ENCODE measurements at places on chromosomes 1 and 21.
A peak's percentile ranks its signal among the peaks of the same experiment; 100 is the strongest.

GRCh38 chr1:160427625-160428024 lies 27.3 kb downstream of the VANGL2 start:
- no peak for DNase-seq

- peak; percentile 24 for DNase-seq
Measured at GRCh38 chr1:200888349-200888838, 6.3 kb upstream of the INAVA start.

DNA sequence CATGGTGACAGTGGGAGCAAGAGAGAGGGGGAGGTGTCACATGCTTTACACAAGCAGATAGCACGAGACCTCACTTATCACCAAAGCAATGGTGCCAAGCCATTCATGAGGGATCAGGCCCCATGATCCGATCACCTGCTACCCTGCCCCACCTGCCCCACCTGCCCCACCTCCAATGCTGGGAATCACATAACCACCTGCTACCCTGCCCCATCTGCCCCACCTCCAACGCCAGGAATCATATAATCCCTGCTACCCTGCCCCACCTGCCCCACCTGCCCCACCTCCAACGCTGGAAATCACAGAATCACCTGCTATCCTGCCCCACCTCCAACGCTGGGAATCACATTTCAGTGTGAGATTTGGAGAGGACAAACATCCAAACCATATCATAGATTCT lies 10.6 kb upstream of the AIRE start:
- DNase-seq, result no peak

DNA sequence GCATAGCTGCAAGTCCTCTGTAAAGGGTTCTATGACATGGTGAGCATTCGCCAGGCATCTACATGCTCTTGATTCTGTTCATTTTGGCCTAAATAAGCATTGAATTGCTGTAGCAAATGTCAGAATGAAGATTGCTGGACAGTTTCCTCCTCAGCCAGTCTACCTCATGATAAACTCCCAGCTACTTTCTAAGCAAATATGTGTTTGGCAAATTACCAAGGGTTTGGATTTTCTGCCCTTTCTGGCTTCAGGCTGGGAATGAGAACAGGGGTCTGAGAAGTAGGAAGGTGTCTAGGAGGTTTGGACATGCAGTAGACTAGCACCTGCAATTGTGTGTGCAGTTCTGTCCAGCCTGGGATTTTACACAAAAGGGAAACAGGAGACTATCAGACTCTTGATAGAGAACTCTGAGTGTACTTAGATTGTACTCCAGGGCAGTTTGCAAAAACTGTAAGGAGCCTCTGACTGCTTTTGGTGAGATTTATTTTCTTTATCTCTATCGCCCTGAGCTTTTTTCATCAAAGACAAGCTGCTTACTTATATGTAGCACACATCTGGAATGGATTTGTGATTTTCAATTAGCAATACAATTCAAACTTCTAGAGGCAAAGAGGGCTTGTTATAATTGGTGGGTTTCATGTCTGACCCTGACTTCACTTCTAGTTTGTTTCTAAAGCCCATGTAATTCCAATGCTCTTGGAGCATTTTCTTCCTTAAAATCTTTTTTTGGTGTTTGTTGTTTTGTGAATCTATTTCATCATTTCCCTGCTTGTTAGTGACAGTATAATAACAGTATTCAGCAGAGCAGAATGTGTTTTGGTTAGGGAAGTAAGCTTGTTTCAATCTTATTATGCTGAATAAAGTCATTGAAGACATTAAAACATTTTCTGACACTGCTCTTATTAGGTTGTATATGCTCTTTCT lies 150.8 kb downstream of the VPS13D start:
- DNase-seq, result no peak

DNA sequence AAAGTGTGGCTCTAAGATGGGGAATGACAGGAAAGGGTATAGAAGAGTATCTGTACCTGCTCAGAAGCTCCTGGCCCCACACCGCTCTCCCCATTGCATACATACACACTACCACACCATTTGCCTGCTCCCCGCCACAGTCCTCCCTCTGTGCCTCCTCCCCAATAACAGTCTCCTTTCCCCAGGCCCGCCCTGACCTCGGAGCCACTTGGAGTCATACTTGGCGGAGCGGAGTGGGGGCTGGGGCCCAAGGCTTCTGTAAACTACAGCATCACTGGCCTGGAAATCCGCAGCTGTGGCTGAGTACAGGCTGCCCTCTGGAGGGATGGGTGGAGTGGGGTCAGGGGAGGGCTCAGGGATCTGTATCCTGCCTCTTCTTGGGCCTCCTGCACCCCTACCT lies 8.6 kb downstream of the SEMA6C start:
- no peak for DNase-seq

- peak; percentile 41 for DNase-seq
Measured at GRCh38 chr1:74180490-74180889, 17.5 kb downstream of the LRRIQ3 start.

- peak; percentile 97 for DNase-seq
Measured at GRCh38 chr1:94022471-94023189, 98.3 kb downstream of the ABCA4 start.

- DNase-seq, result no peak
Measured at GRCh38 chr1:50232336-50232735, 123.6 kb downstream of the ELAVL4 start.

DNA sequence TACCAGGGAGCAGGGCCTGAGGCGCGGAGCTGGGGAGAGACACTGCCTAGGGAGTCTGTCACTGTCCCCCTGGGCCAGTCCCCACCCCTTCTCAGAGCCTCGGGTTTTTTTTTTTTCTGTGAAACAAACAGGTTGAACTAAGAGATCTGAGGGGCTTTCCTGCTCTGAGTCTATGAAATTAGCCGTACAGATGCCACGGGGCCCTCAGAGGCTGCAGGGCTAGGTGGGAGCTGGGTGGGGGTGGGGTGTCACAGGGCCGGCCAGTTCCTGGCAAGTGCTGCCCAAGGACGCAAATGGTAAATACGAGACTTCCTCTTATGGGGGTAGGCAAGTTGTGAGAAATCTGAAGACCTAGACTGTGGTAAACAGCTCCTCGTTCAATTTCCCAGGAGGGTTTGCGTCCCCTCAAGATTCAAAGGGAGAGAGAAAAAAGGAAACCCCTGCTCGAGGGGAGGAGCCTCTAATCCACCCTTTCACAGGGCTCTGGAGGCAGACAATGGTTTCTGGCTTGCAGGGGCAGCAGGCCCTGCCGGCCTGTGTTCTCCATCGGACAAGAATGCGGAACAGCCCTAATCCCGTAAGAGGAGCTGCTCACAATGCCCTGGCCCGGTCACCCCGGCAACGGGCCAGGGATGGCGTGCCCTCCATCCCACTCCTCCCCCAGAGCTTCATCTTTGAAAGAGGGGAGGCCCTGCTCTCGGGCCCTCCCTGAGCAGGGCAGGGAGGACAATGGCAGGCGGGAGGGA lies 7.8 kb downstream of the NUAK2 start:
- DNase-seq, result peak; percentile 84

- no peak for DNase-seq
Measured at GRCh38 chr1:193260896-193261295, 74.5 kb upstream of the B3GALT2 start.

- no peak for DNase-seq
Measured at GRCh38 chr21:44421901-44422840, 33.1 kb upstream of the LRRC3 start.

DNA sequence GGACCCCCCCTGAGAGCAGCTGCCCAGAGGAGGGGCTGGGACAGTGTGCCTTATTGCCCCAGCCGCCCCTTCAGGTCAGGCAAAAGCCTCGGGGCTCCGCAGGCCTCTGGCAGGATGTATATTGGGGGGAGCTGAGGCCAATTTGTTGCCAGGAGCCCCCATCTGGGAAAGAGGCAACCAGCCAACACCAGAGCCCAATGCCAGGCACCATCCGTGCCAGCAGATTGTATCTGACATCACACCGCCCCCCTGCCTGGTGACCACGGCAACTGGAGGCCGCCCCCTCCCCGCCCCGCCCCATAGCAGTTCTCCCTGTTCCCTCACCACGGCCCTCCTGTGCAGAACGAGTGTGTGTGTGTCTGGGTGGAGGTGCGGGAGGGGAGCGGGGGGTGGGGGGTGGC lies 3.6 kb upstream of the PLEKHG5 start:
- DNase-seq, result no peak

DNA sequence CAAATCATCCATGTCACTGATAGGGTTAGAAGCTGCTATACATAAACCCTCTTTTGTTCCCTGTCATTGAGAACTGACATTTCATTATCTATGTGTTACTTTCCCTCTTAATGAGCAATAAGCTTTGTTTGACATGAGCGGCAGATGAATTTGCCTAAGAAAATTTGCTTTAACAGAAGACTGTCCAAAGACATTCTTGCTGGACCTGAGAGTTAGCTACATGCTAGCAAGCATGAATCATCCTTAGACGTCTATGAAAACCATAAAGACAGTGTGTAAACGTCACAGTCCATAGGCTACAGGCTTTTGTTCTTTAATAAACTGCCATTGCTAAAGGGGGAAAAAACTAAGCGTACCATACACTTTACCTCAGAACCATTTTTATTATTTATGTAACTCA lies 73.1 kb downstream of the TNFSF4 start:
- peak; percentile 50 for DNase-seq

DNA sequence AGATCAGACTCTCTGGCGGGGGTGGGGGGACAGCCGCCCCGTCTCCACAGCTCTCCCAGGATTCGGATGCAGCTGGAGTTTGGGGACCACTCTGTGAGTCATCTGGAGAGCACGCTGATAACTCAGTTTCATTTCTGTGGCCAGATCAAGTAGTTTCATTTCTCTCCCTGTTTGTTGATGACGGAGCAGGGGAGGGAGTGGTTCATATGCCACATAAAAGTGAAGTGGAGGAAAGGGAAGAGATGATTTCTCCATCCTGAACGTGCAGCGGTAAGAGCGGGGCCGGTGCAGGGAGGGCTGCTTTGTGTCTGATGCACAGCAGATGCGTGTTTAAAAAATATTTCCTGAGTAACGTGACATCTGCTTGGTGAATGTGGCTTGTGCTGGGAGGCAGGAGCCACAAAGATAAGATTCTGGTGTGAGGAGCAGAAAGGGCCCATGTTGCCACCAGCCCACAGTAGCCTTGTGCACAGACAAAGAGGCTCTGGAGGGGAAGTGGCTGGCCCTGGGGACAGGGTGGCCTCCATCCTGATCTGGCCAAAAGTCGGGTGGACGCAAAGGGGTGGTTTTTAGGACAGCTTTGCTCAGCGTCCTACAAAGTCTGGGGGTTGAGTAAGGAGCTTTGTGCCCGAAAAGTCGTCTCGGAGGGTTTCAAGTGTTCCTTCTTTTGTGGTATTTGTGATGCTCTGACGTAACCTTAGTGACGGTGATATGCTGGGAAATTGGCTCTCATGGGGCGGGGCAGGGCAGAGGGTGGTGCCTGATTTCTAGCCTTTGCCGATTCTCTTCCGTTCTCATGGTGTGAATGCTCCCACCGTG lies at the start of gene MX2:
Gene MX2 (plus strand): TSS at position 242 of the 819 bp plus-strand sequence. CDS start 14,880 bp downstream, outside the sequence.
- peak; percentile 70 for DNase-seq

DNA sequence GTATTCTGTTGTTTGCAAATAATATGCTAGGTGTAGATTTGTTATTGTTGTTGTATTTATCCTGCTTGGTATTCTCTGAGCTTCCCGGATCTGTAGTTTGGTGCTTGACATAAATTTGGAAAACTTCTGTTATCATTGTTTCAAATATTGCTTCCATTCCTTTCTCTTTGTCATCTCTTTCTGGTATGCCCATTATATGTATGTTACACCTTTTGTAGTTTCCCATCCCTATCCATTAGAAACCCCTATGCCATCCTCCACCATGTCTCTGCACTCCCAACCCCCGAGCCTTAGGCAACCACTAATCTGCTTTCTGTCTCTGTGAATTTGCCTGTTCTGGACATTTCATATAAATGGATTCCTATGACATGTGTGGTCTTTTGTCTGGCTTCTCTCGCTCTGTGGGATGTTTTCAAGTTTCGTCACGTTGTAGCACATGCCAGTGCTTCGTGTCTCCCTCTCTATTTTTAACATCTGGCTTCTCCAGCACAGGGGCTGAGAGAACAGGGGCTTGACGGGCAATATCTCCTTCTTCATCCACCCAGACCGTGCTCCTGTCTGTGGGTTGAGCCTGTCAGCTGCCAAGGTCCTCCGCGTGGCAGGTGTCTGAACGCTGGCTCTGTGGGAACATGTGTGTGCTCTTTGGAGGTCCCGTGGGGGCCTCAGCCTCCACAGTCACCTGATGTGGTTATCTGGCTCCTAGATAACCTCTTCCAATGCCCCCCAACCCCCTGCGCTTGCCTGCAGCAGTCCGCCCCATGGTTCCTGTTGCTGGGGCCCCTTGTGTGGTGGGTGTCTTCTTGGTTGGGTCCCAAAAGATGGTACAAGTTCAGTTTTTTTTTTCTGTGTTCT lies 32.8 kb upstream of the MAN1C1 start:
- DNase-seq, result no peak

GRCh38 chr1:230459465-230459864 lies 33.3 kb upstream of the PGBD5 start:
- DNase-seq, result peak; percentile 63

GRCh38 chr1:110380672-110381283 lies 10.0 kb downstream of the SLC16A4 start:
- DNase-seq, result peak; percentile 79

GRCh38 chr1:201597551-201598230 lies 58.8 kb downstream of the NAV1 start:
- DNase-seq, result no peak

GRCh38 chr1:224923726-224924125 lies 5.7 kb upstream of the DNAH14 start:
- no peak for DNase-seq

DNA sequence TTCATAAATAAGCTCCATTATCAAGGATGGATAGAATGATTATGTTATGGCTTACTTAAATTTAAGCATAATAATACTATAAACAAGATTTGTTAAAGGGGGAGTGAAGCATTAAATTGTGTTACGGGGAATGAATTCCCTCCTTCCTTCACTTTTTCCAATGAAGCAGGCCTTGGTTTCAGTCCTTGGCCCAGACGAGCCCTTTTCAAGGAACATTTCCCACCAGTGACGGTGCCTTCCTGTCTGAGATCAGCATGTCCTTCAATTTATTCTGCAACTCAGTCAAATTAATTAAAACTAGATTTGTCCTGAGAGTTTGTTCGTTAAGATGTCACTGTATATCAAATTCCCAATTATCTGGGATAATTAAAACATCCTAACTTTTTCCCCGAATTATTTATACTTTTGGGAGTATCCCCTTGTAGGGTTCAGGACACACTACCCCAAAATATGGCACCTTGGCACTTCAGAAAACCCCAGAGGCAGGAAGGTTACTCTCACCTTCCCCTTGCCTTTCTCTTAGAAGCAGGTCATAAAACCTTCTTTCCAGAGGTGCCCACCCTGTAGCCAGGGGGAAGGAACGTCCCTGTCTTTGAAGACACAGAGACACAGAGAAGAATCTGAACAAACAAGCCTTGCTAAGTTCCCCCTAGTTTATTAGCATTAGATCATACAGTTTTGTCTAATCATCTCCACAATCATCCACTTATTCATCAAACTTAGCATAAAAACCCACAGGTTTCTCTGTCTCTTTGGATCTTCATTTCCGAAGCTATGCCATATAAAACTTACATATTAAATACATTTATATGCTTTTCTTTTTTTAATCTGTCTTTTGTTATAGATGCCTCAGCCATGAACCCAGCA lies 86.2 kb upstream of the ARHGAP29 start:
- DNase-seq, result no peak
